ENCODE measurements at places on chromosomes 5 and 9.

DNA sequence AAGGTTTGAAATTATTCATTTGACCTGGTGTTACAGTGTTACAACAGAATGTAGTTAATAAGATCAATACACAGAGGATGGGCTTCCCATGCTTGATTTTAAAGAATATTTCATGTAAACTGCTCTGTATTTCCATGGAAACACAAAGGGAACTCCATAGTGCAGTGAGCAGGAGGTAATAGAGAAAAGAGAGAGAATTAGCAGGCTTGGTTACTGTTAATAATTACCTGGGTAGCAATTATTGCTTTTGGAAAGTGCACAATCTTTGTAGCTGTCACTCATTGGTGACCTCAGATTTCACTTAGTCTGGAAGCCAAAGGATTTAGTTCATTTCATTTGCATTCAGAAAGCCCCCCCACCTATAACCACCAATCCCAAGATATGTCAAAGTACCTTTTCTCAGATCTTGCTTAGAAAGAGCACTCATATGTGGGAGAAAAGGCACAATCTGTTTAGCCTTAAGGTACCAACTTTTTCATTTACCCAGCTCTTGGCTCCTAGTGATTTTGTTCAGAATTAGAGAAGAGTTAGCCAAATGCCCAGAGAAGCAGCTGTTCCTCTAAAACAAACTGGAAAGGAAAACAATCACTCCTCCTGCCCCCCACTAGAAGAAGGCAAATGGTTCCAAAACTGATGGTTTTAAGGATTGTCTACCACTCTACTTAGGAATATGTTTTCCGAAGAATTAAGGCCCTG is 234.5 kb upstream of the SLC24A2 start:
- DNase-seq = no peak

DNA sequence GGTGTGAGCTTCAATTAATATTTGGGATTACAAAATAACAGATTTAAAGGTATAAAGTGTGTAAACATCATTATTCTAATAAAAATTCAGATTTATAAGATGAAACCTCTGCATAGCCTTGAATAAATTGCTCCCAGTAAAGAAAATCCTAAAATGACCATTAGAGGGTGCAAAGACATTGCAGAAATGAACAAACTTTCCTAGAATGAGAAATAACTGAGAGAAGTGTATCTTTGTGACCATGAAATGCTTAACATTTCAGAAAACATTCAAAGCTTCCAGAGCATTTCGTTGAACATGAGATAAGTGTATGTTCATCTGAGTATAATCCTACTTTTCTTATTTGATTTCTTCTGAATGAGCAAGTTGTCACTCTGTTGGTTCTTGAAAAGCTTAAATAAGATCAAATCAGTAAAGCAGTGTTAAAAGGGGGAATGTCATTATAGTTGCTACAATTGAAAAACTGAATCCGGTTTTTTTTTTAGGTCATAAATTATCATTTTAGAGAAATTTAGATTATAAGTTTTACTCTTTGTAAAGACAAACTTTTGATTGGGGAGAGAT is 24.7 kb upstream of the NUDT12 start:
- DNase-seq = no peak

DNA sequence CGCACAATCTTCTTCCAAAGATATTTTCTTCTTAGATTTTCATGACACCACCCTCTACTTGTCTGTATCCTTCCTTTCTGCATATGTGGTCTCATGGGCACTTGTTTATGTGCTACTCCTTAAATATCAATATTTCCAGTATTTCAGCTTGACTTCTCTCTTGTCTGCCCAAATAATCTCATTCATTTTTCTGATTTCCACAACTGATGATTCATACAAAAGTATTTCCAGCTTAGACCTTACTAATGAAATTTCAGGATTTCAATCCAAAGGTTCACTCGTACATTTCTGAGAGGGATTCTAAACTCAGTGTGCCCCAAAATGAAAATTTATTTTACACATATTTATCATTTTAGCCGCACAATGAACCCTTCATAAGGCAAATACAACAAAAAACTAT is 928.9 kb upstream of the C9orf72 start:
- no peak for DNase-seq

GRCh38 chr5:133848341-133848811 is 120.0 kb downstream of the C5orf15 start:
- no peak for DNase-seq

DNA sequence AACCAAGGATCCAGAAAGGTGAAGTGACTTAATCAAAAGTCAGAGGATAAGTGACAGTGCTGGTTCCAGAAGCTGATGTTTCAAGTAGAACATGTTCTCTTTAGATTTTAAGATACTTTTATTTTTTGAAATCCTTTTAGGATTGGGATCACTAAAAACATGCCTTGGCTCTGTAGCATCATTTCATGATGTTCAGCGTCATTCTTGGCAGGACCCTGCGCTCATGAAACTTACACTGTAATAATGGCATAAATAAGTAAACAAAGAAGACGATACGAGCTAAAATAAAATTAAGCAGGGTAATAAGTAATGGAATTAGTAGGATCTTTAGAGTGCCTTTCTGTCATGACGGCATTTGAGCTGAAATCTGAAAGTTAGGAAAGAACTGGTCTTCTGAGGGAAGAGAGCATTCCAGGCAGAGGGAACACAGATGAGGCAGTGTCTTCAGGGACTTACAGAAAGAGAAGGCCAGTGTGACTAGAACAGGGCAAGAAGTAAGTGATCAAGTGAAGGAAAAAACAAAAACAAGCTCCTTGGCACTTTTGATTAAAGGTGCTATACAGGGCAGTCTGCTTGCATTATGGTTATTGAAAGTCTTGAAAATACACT is 19.9 kb downstream of the CTNNA1 start:
- DNase-seq = no peak

GRCh38 chr5:150322202-150322601 is 19.5 kb upstream of the ARSI start:
- no peak for DNase-seq

DNA sequence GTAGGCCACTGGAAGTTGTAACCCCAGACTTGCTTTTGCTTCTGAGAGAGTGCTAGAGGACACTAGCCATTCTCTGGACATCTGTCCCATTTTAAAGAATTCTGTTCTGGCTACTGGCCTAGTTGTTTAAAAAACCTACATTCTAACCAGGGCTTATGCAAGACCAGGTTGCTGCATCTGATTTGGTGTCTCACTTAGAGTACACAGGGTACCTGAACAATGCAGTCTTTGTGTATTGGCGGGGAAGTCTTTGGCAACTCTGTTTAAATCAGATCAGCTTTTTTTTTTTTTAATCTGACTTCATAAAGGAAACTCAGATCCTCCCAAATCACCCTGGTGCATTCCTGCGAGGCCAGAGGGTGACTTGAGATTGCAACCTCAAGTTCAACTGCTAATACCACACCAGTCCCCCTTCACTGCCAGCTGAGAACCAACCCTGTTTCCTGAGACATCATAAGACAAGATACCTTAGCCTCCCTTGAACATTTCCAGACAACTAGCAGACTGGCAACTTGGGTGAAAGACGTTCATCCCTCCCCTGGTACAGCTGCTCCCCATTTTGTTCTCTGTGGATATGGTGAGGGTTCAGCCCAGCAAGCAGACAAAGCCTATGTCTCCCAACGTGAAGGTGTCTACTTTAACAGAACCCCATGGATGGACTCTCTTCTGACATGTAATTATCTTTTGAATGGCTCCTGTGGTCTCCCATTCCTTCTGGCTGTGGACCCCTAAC is 27.0 kb downstream of the SKP1 start:
- DNase-seq = no peak

- no peak for DNase-seq
These were observed 525 bp downstream of the KIF24 start for GRCh38 chr9:34328500-34328986.

GRCh38 chr5:129459777-129460671 is at the start of gene ADAMTS19:
TSS of gene ADAMTS19 (plus strand) at chr5:129460298. CDS start at chr5:129460392, 94 bp downstream.
- peak; percentile 34 for DNase-seq

GRCh38 chr5:171093598-171093997 is 215.4 kb upstream of the TLX3 start:
- DNase-seq = no peak

GRCh38 chr5:127567026-127567768 is 49.8 kb downstream of the PRRC1 start:
- peak; percentile 12 for DNase-seq

DNA sequence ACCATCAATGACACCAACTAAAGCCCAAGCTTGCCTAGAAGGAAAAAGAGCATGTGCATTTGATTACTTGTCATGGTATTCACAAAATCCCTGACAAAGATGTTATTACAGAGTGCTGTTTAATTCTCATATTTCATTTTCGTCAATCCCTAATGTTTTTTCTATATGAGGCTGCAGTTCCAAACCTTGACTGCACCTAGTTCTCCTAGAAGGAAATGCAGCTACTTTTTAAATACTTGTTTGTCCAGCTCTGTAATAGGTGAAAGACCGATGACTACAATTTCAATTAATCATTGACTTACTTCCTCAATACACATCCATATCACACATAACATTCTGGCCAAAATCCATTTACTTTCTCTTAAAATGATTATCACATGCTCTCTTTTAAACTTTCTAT is 28.1 kb downstream of the CEMIP2 start:
- no peak for DNase-seq

GRCh38 chr5:134937526-134937925 is 30.2 kb upstream of the CATSPER3 start:
- no peak for DNase-seq

GRCh38 chr5:94690778-94691177 is 72.3 kb downstream of the SLF1 start:
- no peak for DNase-seq

DNA sequence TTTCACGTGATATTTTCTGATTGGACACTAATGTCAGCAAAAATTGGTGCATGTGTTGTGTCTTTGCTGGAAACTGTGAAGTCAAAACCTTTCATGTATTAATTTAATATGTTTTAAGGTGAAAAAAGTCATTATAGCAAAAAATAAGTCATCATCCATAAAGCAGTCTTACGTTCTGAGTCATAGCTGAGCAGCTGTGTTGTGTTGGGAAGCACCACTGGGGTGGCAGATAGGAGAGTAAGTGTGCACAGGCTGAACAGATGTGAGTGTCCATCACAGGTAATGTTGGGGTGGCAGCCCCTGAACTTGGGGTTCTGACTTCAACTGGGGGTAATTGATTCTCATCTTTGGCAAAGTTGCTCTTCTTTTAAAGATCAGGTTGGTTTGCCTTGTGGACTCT is 156.8 kb downstream of the NXNL2 start:
- no peak for DNase-seq

DNA sequence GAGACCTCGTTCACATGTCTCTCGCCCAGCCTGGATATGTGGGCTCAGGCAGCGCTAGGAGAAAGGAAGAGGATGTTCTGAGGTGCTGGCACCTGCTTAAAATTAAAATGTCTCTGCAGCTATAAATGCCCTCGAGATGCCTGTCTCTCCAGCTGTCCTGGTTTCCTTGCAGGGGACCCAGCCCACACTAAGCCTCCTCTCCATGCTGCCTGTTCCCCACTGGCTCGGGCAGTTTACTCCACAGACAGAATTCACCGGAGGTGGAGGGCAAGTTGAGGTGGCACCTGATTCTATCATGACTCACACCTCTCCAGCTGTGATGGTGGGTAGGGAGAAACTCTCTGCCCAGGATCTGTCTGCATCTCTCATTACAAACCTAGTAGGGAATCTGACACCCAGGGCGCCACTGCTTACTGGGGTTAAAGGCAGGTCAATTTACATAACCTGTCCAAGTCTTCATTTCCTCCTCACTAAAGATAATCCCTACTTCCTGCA is 420.9 kb downstream of the SPOCK1 start:
- no peak for DNase-seq

DNA sequence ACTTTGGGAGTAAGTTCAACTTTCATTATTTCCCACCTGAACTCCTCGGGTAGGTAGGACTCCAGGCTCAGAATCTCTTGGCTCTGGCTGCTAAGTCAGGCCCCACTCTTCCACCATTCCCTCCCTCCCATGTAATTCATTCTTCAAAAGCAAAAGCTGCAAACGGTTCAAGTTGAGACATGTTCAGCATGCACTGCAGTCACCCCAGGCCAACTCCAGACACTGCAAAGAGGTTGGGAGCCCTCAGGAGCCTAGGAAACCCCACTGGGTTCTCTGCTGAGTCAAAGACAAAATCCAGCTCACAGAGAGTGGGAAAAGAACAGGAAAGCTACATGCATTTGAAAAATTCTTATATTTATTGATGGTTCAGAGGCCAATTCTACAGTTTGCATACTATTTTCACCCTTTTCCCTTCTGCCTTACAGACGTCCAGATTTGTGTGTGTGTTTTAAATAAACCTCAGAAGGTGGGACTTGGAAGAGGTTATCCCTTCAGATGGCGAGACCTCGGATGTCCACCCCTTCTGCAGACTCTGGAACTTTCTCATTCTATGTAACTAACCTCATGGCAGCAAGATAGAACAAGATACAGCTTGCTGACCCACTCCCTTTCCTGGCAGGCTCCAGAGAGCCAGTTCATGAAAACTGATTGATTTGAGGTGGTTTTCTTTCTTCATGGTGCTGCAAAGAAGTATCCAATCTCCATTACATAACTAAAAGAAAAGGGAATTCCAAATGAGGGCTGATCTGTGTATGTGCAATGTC is 65.7 kb upstream of the EQTN start:
- DNase-seq = no peak

GRCh38 chr9:87954230-87954629 is 20.1 kb downstream of the CDK20 start:
- DNase-seq = no peak

DNA sequence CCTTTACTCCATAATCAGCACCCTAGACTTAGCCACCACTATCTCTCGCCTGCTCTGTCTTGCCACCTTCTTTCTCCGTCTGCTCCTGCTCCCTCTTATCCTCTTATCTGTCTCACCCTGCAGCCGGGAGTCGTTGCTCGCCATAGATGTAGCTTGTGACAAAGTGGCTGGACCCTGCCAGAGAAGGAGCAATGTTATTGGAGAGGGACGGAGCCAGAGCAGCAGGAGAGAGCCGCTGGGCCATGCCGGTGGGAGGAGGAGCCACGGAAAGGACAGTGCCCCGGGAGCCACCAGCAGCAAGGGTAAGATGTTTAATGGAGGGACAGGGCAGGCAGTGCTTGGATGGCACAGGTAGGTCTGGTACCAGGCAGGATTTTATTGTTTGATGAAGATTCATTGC is 137.3 kb downstream of the SEC61B start:
- DNase-seq = no peak

DNA sequence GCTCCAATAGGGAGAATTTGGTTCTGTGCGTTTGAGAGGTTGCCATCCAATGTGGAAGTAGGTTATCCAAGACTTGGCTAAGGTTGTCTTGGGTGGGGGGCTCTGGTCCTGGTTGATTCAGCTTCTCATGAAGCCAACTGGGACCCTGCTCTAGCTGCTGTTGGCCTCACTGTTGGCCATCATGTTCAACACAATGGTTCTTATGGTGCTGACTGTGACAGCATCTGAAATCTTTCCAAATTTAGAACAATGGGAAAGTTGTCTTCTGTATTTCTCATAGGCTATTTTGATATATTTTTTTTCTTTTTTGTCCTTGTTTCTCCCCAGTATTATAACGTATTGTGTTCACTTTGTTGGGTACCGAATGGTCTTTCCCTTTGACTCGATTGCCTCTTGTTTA is 71.9 kb downstream of the GDNF start:
- DNase-seq = no peak

DNA sequence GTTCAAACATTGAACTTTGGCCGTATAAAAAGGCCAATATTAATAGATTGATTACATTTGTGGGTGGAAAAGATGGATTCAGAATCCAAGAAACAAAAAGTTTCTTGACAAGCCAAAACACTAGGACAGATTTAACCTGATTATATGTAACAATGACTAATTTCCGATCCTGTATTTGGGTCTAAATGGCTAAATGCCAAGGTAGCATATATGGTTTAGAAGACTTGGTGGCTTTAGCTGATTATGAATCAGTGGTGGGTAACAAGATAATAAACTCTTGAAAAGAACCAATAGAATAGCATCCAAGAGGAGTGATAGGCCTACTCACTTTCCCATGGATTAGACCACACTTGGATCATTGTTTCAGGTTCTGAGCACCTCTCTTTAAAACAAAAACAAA is 21.8 kb upstream of the ANP32B start:
- no peak for DNase-seq
